Right renal pelvis (tissue), 4 donors: ENCODE measurements at places on chromosomes 3 and 15. TPM values are rescaled to one million over a fixed set of nuclear protein-coding genes. Genes with fewer than 3 reads are reported as not detected.

DNA sequence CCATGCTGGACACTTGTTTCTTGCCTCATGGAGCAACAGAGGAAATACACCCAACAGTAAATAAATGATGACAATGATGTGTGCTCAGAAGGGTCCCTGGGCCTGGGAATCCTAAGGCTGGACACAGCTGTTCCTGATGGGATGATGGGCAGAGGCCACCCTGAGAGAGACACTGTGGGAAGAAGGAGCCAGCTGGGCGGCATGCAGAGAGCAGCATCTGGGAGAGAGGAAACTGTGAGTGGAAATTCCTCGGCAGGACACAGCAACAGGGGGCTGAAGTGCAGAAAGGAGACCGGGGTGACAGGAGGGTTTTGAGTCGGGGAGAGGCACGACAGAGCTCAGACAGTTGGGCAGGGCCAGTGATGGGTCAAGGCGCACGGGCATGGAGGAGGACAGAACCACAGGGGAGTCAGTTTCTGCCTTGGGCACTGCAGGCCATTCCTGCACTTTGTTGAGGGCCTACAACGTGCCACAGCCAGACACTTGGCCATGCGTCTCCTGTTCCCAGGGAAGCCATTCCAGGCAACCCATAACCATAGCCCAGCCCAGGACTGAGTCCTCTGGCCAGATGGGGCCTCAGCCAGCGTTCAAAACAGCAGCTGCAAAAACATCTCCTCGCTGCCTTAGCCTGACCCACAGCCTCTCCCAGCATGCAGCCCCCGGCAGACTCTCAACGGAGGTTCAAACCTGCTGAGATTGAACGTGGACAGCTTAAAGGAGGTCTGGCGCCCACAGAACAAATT lies 36.7 kb upstream of the SLC6A1 start:
- no peak for DNase-seq

DNA sequence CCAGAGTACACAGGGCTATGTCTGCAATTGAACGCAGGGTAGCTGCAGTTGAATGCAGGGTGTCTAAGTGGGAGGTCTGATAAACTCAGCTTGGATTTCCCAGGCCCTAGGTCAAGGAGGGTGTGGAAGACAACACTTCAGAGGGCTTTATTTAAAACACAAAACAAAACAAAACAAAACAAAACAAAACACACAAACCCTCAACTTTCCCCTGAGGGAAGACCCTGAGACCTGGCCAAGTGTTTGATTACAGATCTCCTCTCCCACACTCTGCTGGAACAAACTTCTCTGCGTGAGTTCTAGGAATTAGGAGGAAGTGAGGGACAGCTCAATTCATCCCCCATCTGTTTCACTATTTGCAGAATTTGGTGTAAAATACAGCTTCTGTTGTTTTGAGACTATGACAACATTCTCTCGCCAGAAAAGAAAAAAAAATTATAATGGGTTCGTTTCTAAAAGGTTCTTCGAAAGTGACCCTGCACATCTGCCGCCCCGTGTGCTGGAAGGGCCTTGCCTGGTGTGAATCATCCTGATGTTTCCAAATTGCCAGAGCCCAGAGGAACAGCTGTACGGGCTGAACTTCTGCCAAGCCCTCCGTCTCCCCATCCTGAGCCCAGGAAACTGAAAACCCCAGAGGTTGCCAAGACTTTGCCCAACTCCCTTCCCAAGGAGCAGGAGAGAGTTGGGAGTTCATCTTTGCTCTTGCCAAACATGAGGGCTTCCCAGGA lies 73.3 kb upstream of the RAD18 start:
- no peak for DNase-seq

- DNase-seq: no peak
Observed at GRCh38 chr3:157868196-157868595, 238.0 kb downstream of the SHOX2 start.

Gene EFHB
- polyA plus RNA-seq: 1.5 TPM

Gene OR5AC2
- polyA plus RNA-seq: not detected

Gene MYO9A
- 36.6 TPM for polyA plus RNA-seq

Gene NDUFB5
- 248 TPM for polyA plus RNA-seq
